Esophagus mucosa (tissue), 1 donor: ENCODE measurements at places on chromosomes 11 and 22. TPM values are rescaled to one million over a fixed set of nuclear protein-coding genes. Genes with fewer than 3 reads are reported as not detected.
A peak's percentile ranks its signal among the peaks of the same experiment; 100 is the strongest.

DNA sequence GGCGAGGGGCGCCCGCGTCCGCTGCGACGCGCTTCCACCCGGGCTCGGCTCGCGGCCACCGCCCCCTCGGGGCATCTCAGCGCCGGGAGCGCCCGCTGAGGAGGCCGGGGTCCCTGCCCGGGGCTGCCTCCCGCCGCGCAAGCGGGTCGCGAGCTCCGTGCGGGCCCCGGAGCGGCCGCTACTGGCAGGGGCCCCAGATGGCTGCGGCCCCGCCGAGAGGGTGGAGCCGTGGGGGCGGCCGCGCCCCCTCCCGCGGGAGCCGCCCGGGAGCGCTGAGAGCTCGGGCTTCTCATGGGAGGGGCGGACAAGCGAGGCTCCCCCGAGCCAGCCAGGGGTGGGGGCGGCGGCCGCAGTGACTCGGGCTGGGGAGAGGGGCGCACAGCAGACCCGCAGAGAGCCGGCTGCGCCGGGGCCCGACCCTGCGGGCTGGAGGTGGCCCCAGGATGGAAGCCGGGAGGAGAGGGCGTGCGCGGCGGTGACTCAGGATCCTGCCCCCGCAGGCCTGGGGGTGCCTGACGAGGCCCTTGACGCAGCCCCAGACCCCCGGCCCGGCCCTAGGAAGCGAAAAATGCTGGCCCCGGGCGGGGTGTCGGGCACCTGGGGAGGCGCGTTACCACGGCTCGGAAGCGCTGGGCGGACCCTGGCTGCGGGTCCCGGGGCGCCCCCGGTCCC, 603 bp upstream of the ZFTA start:
- peak; percentile 34 for ATAC-seq

- no peak for ATAC-seq
These were observed 9.5 kb upstream of the PKNOX2 start for GRCh38 chr11:125155100-125155444.

The NRXN2 gene
- 0.12 TPM for total RNA-seq

- ATAC-seq, result no peak
These were observed 3.7 kb downstream of the MS4A1 start for GRCh38 chr11:60459345-60459744.

DNA sequence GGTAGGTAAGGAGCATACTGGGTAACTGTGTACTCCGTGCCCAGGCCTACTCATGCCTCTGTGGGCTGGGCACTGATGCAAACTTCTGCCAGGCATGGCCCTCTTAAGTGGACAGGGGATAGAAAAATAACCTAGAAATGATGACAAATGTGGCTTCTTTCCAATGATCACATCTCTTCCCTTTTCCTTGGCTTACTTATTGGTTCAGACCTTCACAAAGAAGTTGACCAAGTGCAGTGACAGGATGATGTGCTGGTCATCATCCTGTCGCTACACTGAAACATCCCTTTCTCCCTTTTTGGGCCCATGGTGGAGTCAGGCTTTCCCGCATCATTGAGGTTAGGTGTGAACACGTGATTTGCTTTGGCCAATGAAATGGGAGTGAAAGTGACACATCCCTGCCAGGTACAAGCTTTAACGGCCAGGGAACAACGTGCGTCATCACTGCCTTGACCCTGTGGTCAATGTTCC, 31.8 kb upstream of the APOBEC3A start:
- no peak for ATAC-seq

The SLC22A6 gene
- not detected for total RNA-seq
